Stimulated activated memory B cell treated with anti-CD40 and anti-IgM and Interleukin-4, amounts not matched to agents 10 μg/mL and 1 μg/mL and 100 μg/mL, for 72 hours (primary cell): ENCODE measurements at places on chromosomes 3 and 15.

- H3K4me1 ChIP-seq = no peaks in the 10 kb centered on the region
- no peaks in the 10 kb centered on the region for H3K27me3 ChIP-seq
- H3K4me3 ChIP-seq = no peak overlapping the region
- no peaks in the 10 kb centered on the region for H3K36me3 ChIP-seq
- ATAC-seq = no peak
These were observed 376.8 kb upstream of the THBS1 start for GRCh38 chr15:39204031-39204430.

- H3K4me3 ChIP-seq = peak overlapping the region; percentile 12
- peaks cover 4% of the 10 kb centered on the region for H3K36me3 ChIP-seq
- no peak for ATAC-seq
- H3K4me1 ChIP-seq = peaks cover 87% of the 10 kb centered on the region
- peak overlapping the region; percentile 82 for H3K27ac ChIP-seq
These were observed 5.9 kb downstream of the USP3 start for GRCh38 chr15:63509955-63510940.

GRCh38 chr3:99817047-99817436, 620 bp upstream of the CMSS1 start:
- no peaks in the 10 kb centered on the region for H3K27me3 ChIP-seq
- peaks cover 31% of the 10 kb centered on the region for H3K4me1 ChIP-seq
- no peak for ATAC-seq
- peak overlapping the region; percentile 99 for H3K27ac ChIP-seq
- H3K36me3 ChIP-seq = no peaks in the 10 kb centered on the region

- H3K36me3 ChIP-seq = no peaks in the 10 kb centered on the region
- H3K4me1 ChIP-seq = peaks cover 34% of the 10 kb centered on the region
- ATAC-seq = peak; percentile 44
- peak overlapping the region; percentile 35 for H3K27ac ChIP-seq
- H3K27me3 ChIP-seq = no peaks in the 10 kb centered on the region
These were observed 1.1 kb downstream of the PDIA5 start for GRCh38 chr3:123067689-123068600.

DNA sequence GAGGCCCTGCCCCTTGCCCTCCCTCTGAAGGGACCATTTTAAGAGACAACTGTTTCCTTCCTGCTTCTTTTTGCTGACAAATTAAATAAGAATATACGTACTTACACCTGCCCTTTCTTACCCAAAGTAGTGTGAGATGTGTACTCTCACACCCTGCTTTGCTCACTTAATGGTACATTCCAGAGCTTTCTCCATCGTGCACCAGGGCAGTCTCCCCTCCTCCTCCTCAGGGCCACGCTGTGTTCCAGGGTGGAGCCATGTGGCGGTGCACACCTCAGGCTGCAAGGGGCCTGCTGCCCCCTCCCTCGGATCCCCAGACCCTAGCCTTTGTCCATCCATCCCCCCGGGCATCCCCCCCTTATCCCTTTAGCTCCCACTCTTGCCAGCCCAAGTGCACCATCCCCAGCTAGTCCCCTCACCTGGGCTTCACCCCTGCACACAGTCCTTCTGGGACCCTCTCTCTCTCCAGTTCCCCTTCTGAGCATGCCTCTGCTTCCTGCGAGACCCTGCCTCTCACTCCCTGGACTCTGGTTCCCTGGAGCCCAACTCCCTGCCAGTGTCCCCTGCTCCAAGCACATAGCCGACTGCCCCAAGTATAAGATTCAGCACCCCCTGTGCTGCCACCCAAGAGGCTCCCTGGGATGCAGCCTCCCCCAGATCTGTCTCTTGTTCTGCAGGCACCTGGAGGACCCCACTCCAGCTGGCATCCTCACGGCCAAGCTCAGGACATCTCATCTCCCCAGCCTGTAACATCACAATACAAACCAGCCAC, 89.5 kb upstream of the IQSEC1 start:
- no peak overlapping the region for H3K4me3 ChIP-seq
- H3K27ac ChIP-seq = no peak overlapping the region
- H3K27me3 ChIP-seq = peaks cover 11% of the 10 kb centered on the region
- no peaks in the 10 kb centered on the region for H3K4me1 ChIP-seq
- ATAC-seq = no peak
- no peaks in the 10 kb centered on the region for H3K36me3 ChIP-seq

DNA sequence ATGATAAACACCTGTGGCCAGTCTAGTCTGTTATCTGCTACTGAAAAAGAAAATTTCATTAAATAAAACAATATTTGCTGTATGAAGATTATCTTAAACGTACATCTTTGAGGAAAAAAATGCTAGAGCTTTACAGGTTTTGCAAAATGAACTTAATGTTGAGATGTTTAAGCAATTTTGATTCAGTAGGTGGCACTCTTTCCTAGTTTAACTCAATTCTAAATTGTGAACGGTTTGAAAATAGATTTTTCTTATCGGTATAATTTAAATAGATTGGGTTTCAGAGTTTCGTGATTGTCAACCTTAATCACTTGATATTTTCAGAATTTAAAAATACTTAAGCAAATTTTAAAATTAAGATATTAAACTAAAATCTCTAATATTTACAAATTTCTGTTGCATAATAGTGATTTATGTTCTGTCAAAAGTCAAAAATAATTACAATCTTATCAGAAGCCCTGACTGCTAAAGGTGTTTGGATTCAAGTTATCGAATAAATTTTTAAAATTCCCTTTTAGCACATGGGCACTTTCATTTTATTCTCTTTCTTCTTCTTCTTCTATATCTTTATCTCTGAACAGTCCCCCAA, 7.0 kb upstream of the RNF111 start:
- no peak for ATAC-seq
- H3K27ac ChIP-seq = peak overlapping the region; percentile 97
- H3K27me3 ChIP-seq = no peaks in the 10 kb centered on the region
- H3K4me3 ChIP-seq = peak overlapping the region; percentile 73
- no peaks in the 10 kb centered on the region for H3K36me3 ChIP-seq
- H3K4me1 ChIP-seq = peaks cover 57% of the 10 kb centered on the region

DNA sequence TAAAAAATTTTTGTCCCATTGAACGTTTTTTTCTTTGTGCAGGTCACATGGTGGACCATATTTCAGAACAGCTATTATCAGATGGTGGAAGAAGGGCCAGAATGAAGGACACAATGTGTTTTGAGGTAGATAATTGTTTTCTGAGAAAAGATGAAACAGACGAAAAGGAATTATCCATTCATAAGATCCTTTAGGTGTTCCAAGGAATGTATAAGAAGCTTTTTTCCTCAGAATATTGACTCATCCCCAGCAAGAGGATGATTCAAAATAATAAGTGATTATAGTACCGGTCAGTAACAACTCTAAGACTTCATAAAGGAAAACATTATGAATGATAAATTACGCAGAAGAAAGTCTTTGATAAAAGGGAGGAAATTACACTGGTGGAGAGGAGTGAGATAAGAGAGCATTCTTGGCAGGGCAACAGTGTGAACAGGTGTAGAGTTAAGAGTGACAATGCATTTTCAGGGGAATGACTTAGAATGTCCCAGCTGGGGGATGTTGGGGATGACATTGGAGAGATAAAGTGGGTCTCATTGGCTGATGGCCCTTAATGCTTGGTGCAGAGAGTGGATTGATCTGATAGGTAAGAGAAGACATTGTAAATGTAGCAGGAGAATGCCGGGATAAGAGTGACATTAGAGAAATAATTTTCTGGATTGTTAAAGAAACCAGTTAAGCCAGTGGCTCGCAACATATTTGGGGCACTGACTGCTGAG, 27.0 kb upstream of the AQP9 start:
- H3K4me3 ChIP-seq = no peak overlapping the region
- H3K4me1 ChIP-seq = no peaks in the 10 kb centered on the region
- no peak overlapping the region for H3K27ac ChIP-seq
- ATAC-seq = no peak
- H3K27me3 ChIP-seq = peaks cover 14% of the 10 kb centered on the region

DNA sequence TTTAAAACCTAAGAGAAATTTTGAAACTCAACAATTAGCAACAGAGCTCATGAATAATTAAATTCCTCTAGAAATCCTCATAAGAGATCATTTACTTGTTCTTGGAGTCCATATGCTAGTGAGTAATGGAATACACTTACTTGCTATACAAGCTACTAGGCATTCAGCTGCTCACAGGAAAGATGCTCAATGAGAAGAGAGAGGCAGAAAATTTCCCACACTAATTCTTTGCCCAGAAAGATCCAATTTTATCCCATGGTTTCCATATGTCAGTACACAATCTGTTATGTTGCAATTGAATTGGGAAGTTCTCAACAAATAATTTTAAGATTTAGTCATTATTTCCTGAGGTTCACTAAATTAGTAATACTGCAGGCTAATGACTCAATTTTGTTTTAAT, 310.4 kb downstream of the RYR3 start:
- ATAC-seq = no peak
- H3K27me3 ChIP-seq = peaks cover 8% of the 10 kb centered on the region
- H3K36me3 ChIP-seq = no peaks in the 10 kb centered on the region
- no peak overlapping the region for H3K27ac ChIP-seq

- peaks cover 16% of the 10 kb centered on the region for H3K36me3 ChIP-seq
- H3K27me3 ChIP-seq = no peaks in the 10 kb centered on the region
- H3K4me3 ChIP-seq = peak overlapping the region; percentile 86
- H3K27ac ChIP-seq = peak overlapping the region; percentile 98
- H3K4me1 ChIP-seq = peaks cover 60% of the 10 kb centered on the region
These were observed 5.4 kb downstream of the UBE2E1 start for GRCh38 chr3:23811185-23811527.

- no peak overlapping the region for H3K27ac ChIP-seq
- no peak for ATAC-seq
- no peaks in the 10 kb centered on the region for H3K4me1 ChIP-seq
- H3K27me3 ChIP-seq = peaks cover 66% of the 10 kb centered on the region
- H3K4me3 ChIP-seq = no peak overlapping the region
- no peaks in the 10 kb centered on the region for H3K36me3 ChIP-seq
These were observed 63.9 kb upstream of the GATA2 start for GRCh38 chr3:128556907-128557306.

DNA sequence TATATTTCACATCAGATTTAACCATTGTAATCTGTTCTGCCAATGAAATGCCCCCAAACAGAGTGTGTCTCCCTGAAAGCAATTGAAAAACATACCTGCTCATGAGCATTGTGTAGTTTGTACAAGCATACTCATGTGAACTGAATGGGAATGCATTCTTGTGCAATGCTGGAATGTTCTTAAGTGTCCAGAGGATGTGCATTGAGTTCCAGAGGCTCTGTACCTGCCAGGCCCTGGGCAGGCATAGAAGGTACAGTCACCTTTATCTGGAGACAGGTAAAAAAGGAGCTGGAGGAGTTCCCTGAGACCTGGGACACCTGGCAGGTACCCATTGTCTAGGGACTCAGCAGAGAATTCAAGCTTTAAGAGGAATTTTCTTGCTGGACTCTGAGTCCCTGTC, 2.8 kb downstream of the MRAS start:
- peaks cover 13% of the 10 kb centered on the region for H3K4me1 ChIP-seq
- ATAC-seq = no peak
- H3K27me3 ChIP-seq = peaks cover 69% of the 10 kb centered on the region

- H3K36me3 ChIP-seq = no peaks in the 10 kb centered on the region
- peaks cover 53% of the 10 kb centered on the region for H3K27me3 ChIP-seq
- H3K27ac ChIP-seq = no peak overlapping the region
- no peak overlapping the region for H3K4me3 ChIP-seq
These were observed 135.9 kb upstream of the LINGO1 start for GRCh38 chr15:77768521-77769078.

DNA sequence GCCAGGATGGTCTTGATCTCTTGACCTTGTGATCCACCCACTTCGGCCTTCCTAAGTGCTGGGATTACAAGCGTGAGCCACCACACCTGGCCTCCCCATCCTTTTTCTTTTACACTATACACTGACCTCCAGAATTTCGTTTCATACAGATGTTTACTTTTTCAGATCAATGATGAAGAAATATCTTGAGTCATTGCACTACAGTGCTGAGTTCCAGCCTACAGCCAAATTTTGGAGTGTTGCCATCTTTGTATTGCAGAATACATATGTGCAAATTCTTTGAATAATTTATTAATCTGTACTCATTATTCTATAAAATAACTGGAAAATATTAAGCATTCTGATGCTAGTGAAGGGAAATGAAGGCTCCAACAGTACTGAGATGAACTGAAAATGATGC, 12.5 kb downstream of the ZPLD1 start:
- H3K4me3 ChIP-seq = no peak overlapping the region
- no peaks in the 10 kb centered on the region for H3K36me3 ChIP-seq

DNA sequence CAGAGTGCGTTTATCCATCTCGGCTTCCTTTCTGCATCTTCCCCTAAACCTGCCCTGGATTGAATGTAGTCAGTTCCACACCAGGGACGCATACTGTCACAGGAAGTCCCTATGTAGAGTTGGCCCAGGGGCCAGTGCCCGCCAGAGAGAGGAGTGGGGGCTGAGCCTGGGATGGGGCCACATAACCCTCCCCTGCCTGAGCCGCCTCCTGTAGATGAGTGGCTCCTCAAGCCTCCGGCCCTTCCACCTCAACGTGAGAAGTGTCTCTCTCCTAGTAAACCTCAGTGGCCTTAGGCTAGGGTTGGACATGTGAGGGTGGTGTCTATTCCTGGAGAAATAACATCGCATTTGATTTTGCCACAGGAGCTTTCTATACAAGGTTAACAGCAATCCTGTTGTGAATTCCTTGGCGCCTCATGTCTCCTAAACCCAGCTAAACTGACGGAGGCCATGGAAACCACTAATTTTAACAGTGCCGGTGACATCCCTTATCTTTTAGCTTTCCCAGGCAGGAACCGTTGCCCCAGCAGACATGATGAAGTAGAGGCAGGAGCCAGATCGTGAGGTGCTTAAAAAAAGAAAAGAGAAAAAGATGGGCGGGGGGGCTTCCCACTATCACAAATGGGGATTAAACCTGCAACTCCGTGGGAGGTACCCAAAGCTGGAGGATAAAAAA, 171.1 kb downstream of the CHDH start:
- H3K4me3 ChIP-seq = no peak overlapping the region
- peaks cover 24% of the 10 kb centered on the region for H3K27me3 ChIP-seq
- ATAC-seq = peak; percentile 40
- no peak overlapping the region for H3K27ac ChIP-seq

- H3K27me3 ChIP-seq = peaks cover 49% of the 10 kb centered on the region
- no peak overlapping the region for H3K4me3 ChIP-seq
- H3K36me3 ChIP-seq = no peaks in the 10 kb centered on the region
- no peak overlapping the region for H3K27ac ChIP-seq
- H3K4me1 ChIP-seq = no peaks in the 10 kb centered on the region
- no peak for ATAC-seq
These were observed 99.8 kb downstream of the SEC22A start for GRCh38 chr3:123301331-123302184.

DNA sequence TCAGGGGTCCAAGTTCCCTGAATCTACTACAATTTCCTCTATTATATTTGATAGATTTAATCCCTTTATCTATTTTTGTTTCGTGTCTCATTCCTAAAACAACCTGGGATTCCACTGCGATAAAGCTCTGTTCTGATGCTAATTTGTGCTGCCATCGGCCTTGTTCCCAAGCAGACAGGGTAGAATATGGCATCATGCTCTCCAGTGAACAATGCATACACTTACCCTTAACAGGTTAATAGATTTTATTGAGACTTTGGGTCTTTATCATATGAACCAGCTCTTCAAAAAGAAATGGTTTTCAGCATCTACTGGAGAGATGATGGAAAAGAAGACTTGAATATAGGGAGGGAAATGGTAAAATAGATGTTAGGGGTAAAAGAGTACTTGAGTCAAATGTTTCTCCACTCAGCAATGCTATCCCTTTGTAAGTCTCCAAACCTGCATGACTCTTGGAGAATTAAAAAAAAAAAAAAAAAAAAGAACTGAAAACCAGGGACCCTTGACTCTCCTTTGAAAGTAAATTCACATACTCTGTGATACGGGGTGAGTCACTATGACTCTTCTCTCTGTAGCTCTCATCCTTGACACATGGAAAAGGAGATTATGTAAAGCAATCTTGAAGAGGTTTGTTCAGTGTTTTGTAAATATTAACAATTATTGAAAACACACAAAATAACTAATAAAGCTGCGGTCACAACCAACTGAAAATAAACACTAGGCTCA, 268.8 kb downstream of the ZBTB20 start:
- no peaks in the 10 kb centered on the region for H3K36me3 ChIP-seq
- no peak for ATAC-seq
- H3K4me3 ChIP-seq = no peak overlapping the region
- H3K4me1 ChIP-seq = peaks cover 5% of the 10 kb centered on the region
- H3K27me3 ChIP-seq = no peaks in the 10 kb centered on the region
